ENCODE measurements at places on chromosomes 1 and 21.

GRCh38 chr1:86776108-86776507 is 71.7 kb downstream of the SH3GLB1 start:
- no peak for DNase-seq

- DNase-seq = peak; percentile 62
These were observed 2.3 kb upstream of the BSND start for GRCh38 chr1:54996359-54996868.

GRCh38 chr1:36232212-36233095 is 8.2 kb downstream of the THRAP3 start:
- DNase-seq = no peak

- no peak for DNase-seq
These were observed 9.1 kb upstream of the KYAT3 start for GRCh38 chr1:89001510-89001909.

DNA sequence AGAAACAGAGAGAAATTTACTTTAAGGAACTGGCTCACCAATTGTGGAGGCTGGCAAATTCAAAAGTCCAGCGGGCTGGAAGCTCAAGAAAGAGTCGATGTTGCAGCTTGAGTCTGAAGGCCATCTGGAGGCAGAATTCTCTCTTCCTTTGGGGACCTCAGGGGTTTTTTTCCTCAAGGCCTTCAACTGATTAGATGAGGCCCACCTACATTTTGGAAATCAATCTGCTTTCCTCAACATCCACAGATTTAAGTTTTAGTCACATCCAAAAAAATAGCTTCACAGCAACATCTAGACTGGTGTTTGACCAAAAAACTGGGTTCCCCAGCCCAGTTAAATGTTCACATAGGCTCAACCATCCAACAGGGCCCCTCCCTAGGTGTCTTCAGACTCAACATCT is 114.9 kb downstream of the SLC35F3 start:
- no peak for DNase-seq

Data from effector memory CD4-positive, alpha-beta T cell (primary cell).